Pulmonary artery endothelial cell (primary cell): ENCODE measurements at places on chromosomes 7 and 10. TPM values are rescaled to one million over a fixed set of nuclear protein-coding genes. Genes with fewer than 3 reads are reported as not detected.

GRCh38 chr10:14072541-14072940, 258.2 kb downstream of the FRMD4A start:
- no peak for DNase-seq

- DNase-seq, result no peak
Measured at GRCh38 chr10:101691081-101691480, 3.9 kb downstream of the FBXW4 start.

GRCh38 chr10:77949167-77949566, 22.6 kb upstream of the DLG5 start:
- DNase-seq, result no peak

GRCh38 chr10:34908481-34908880, 93.4 kb upstream of the PARD3 start:
- no peak for DNase-seq

GRCh38 chr7:42479816-42480633, 243.0 kb upstream of the GLI3 start:
- DNase-seq, result no peak

SFTPA1 gene
- total RNA-seq, result not detected in 2 replicates

CD36 gene
- total RNA-seq, result 0.26 and 4.6 TPM in 2 replicates

NPSR1 gene
- not detected in 2 replicates for total RNA-seq

DNA sequence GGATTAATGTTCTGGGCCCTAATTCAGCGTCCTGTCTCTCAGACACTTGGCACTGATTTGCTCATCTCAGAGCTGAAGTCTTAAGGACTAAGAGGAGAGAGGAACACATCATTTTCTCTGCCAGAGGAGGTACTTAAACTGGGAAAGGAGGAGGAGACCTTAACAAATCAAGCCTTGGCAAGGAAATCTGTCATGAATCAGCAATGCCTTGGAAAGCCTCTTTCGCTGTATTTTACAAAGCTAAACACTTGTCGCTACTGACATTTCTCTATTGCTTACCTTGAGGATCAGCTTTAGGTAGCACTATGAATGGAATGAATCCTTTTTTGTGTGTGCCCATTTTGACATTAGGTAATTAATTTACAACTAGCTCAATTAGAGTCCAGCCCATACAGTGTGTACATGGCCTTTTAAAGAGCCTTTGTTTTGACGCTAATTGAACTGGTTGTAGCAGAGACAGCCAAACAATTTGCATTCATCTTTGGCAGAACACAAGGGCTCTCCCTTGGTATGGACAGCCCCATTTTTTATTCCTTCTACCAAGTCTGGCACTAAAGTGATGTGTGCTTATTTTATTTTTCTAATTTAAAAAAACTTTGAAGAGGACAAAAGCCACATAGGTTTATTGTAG, 37.4 kb downstream of the AUTS2 start:
- DNase-seq, result no peak

- DNase-seq, result no peak
Measured at GRCh38 chr10:45373003-45373575, 927 bp upstream of the ALOX5 start.

DNA sequence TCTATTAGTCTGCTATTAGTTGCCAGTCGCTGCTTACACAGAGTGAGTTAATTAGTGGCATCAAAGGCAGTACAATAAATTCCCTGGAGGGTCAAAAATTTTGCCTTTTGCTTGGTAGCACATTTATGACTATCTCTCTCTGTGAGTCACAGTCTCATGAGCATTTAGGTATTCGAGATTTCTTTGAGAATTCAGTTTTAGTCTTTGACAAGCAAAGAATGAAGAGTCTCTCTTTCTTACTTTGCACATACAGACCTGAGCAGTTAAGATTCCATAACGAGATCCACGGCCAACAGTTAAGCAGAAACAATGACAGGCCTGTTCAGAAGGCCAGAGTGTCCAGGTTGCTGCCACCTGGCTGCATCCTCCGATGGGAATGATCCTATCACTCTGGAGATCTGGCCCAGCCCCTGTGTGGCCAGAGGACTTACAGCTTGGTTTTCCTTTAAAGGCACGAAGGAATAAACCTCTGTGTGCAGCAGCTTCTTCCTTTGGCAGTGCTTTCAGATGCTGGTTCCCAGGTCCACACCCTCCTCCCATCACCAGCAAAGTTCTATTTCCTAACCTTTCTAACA, 80.6 kb downstream of the GLI3 start:
- DNase-seq, result no peak

DNA sequence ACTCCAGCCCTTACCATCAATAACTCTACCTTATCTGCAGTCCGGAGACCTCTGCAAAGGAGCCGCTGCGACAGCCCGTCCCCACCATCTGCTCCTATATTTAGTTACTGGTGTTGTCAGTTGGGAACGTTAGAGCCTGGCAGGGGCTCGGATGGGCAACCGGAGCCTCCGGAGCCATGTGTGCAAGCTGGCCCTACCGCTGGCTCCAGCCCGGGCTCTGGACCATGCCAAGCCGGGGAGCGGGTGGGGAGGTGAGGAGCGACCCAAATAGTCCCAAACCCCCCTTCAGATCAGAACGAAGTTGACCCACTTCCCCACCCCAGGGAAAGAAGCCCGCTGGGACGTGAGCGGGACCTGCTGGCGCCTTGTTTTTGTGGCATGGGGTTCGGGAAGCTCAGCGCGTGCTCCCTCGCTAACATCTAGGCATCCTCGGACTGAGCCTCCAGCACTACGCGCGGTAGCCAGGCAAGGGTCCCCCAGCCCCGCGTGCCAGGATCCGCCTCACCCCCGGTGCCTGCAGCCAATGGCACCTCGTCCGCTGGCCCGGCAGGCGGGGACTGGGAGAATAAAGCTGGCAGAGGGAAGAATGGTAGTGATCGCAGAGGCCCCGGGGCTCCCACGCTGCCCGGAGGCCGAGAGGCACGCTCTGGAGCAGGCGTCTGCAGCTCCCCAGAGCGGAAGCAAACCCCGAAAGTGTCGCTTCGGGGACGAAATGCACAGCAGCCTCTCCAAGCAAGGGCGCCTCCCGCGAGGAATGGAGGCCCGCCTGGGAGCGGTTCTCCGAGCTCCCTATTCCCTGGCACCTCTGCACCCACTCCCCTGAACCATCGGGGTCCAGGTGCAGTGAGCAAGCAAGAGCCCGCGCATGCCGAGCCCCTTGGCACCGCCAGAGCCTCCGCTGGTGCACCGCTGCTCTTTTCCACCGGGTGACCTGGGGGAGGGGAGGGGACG, 679 bp downstream of the LRRC20 start:
- DNase-seq, result no peak

DNA sequence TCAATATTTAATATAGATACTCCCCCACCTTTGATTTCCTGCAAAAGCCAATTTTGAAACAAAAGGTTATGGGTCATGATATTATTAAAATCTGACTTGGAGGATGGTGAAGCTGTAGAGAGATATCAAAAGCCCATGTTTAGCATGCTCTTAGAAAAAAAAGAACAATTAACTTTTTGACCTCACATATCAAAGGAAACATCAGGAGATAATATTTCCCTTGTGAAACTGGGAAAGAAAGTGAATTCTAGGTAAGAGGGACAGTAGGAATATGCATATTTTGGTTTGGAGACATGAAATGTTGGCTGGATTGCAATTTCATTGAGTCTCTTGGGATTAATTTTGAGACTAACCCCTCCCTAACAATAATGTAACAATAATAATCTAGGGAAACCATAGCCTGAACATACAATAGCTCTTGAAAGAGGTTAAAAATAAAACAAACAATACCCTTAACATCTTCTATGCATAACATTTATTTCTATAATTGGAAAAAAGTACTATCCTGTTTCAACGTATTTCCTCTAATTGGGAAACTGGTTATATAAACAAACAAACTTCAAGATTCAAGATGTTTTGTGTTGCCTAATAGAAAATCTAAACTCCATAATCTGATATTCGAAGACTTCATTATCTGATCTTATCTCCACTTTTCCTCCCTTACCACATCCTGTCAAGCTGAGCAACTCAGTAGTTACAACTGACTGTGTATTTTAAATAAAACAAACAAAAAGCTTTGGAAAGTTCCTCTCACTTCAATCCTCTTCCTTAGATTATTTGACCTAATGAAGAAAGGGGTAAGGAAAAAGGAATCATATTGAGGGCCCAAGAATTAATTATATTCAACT, 14.8 kb downstream of the TMEM26 start:
- DNase-seq, result no peak

PANK1 gene
- 5.5 and 7.9 TPM in 2 replicates for total RNA-seq
